ENCODE measurements at places on chromosomes 4 and X.

DNA sequence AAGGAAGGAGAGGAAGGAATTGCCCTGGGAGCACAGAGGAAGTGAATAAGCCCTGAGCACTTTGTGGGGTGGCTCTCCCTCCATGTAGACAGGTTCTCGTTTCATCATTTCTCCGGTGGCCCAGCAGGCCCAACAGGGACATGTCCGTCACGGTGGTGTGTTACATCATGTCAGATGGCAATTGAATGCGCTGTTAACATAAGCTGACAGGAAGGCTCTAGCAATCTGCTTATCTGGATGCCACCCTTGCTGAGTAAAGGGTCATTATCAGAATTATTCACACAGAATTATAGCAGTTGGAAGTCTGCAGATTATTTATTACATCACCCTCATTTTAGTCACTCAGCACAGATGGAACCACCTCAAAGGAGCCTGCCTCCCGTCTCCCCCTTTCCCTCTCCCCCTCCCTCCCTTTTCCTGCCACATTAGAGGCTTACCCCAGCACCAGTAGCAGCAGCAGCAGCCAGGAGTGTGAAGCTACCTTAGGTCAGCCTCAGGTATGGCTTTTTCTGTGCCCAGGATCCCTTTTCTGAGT is 124.3 kb upstream of the TRIM2 start:
- DNase-seq: no peak

GRCh38 chrX:132165651-132166050 is 37.8 kb upstream of the FRMD7 start:
- DNase-seq: no peak

DNA sequence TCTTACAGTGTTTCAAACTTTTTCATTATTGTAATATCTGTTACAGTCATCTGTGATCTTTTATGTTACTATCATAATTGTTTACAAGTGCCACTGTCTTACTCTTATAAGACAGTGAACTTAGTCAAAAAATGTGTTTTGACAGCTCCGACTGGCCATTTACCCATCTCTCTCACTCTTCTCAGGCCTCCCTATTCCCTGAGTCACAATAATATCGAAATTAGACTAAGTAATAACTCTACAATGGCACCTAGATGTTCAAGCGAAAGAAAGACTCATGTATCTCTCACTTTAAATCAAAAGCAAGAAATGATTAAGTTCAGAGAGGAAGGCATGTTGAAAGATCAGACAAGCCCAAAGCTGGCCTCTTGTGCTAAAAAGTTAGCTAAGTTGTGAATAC is 184.2 kb downstream of the CDS1 start:
- no peak for DNase-seq

- DNase-seq: no peak
These were observed 99.6 kb upstream of the INTU start for GRCh38 chr4:127533028-127533700.

GRCh38 chrX:82589410-82589809 is 918.7 kb upstream of the POU3F4 start:
- no peak for DNase-seq

Data from amniotic stem cell (primary cell).